Mesenteric fat pad (tissue), 1 donor: ENCODE measurements at places on chromosomes 11 and 22. TPM values are rescaled to one million over a fixed set of nuclear protein-coding genes. Genes with fewer than 3 reads are reported as not detected.
A peak's percentile ranks its signal among the peaks of the same experiment; 100 is the strongest.

TRIM68 gene
- 4.2 TPM for total RNA-seq

DLG2 gene
- 2.8 TPM for total RNA-seq

KIRREL3 gene
- 0.13 TPM for total RNA-seq

SSH3 gene
- total RNA-seq = 19.9 TPM

DNA sequence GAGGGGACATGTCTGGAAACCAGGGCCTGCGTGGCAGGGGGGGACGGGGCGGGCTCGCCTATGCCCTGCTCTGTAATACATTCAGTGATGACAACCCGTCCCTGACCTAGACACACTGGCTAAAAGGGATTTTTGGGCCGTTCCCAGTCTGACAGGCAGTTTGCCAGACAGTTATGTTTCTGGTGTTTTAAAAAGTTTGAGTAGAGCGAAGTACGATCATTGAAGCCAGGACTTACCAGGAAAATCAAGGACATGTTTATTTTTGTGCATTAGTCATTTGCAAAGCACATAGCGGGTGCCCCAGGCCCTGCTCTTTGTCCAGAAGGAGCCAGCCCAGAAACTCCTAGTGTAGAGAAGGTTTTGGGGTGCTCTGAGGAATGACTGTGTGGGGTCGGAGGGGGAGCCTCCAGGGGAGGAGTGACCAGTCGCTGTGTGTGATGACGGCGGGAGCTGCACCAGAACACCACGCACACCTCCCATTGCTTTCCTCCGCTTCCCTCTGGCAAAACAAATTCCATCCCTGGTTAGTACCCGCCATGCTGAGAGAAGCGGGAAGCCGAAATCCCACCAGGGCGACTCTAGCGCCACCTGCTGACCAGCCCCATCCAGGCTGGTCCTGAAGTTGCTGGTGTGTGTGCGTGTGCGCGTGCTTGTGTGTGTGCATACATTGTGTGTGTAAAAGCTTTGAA lies 50.8 kb downstream of the FBLN1 start:
- no peak for DNase-seq

DNA sequence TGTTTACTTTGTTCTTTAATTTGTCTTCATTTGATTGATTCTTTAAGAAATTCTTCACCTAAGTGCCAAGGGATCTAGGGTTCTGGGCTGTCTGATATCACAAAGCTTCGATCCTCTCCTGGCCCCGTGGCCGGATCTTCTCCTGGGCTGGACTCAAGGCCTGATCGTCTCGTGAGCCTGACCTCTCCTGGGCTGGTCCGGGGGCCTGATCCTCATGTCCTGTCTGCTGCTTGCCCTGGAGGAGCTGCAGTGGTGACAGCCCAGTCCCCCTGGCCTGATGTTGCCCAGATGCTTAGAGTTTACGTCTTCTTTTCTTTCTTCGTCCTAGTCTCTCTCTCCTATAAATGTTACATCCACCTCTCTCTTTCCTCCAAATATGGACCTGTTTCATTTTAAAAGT lies 3.3 kb downstream of the NADSYN1 start:
- peak; percentile 88 for DNase-seq

- DNase-seq = no peak
Measured at GRCh38 chr11:99494065-99494464, 473.3 kb downstream of the CNTN5 start.

DNA sequence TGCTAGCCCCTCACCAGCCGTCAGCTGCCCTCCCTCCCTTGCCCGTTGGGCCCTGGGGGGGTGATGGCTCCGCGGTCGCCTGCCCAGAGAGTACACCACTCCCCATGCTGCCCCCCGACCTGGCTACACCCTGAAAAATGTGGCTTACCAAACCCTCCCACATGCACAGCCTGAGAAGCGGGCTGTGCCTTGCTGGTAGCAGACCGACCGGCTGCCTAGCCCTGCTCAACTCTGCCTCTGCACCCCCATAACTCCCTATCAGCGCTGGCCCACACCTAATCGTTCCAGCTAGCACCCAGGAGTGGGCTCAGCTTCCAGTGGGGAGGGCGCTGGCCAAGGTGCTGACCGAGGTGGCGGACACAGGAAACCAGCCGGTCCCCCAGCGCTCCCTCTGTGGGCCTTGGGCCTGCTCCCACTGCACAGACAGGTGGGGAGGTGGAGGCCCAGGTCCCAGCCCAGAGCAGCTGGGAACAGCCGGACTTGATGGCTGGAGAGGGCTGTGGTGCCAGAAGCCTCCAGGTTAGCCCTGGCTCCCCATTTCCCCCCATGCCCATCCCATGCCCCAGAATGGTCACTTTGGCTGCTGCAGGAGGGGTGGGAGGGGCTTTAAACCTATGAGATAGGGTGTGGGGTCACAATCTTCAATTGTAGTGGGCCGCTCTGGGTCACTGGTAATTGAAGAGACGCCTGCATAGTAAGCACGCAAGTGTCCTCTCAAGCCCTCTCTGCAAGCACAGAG lies 32.1 kb upstream of the PRODH start:
- no peak for DNase-seq

- DNase-seq = no peak
Measured at GRCh38 chr11:111745719-111746504, 20.3 kb downstream of the PPP2R1B start.

DNA sequence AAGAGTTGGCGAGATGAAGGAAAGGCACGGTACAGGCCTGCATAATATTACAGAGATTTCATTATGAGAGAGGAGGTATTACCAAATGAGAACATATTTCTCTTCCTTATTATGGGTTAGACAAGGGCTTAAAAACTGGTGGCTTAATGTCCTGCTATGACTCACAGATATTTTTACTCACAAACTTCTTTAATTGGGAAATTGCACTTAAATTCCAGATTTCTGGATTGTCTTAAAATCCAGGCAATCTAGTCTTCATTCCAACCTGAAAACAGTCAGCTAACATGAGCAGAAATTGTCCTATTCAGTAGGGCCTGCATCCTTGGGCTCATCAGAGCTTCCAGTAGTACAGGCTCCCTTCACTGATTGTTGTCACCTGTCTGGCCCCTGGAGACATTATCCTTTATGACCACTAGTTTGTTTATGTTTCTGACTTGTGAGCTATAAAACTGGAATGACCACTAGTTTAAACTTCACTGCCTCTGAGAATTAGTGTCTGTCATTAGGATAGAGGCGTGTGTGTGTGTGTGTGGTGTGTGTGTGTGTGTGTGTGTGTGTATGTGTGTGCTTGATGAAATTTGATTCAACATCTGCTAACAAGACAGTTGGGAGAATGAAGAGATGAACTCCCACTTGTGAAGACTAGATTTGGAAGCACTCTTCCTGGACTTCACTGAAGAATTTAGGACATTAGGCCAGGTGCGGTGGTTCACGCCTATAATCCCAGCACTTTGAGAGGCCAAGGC lies 25.1 kb downstream of the DBX1 start:
- no peak for DNase-seq

GRCh38 chr11:8290081-8290810 lies 26.6 kb upstream of the LMO1 start:
- peak; percentile 79 for DNase-seq

- DNase-seq = no peak
Measured at GRCh38 chr22:45709866-45710265, 38.2 kb downstream of the ATXN10 start.
